ENCODE measurements at places on chromosomes 2 and 18. TPM values are rescaled to one million over a fixed set of nuclear protein-coding genes. Genes with fewer than 3 reads are reported as not detected.

The DIPK1C gene
- total RNA-seq, result not detected

The MARCO gene
- not detected for total RNA-seq

The EML6 gene
- total RNA-seq, result 1.2 TPM

The RUFY4 gene
- 2.1 TPM for total RNA-seq

The CMPK2 gene
- 96.0 TPM for total RNA-seq

Data from activated CD4-positive, alpha-beta T cell treated with anti-CD3 and anti-CD28 coated beads, Interleukin-2, amount 10 ng/mL, durations not matched to agents 7 days and 5 days (primary cell).